ENCODE measurements at places on chromosomes 12 and 14.

DNA sequence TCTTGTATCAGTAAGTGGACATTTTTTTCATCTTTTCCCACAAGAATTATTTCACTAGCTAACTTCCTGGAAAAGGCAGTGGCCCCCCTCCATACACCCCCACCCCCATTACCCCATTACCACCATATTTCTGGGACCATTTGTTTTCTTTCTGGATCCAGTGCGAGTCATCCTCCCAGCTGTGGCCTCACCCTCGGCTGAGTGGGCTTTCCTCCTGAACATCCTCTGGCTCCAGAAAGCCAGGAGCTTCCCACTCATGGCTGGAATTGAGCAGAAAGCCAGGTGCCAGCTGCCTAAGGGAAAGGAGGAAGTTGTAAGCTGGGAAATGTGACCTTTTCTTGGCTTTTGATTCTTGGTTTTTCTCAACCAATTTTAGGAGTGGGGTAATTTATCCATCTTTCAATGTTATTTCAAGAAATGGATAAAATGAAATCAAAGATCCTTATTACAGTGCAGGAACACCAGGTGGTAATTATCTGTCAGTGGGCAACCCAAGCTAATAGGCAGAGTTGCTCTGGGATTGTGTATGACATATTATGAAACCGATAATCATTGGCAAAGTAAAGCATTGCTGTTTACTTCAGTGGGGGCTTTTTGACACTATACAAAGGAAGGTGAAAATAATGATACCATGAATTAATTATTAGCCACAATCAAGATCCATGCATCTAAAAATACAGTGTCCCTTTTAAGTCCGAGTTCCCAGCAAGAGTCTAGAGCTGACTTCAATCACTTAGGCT is 124.6 kb downstream of the KICS2 start:
- no peak for DNase-seq

GRCh38 chr14:85702191-85702590 is 172.2 kb downstream of the FLRT2 start:
- no peak for DNase-seq

DNA sequence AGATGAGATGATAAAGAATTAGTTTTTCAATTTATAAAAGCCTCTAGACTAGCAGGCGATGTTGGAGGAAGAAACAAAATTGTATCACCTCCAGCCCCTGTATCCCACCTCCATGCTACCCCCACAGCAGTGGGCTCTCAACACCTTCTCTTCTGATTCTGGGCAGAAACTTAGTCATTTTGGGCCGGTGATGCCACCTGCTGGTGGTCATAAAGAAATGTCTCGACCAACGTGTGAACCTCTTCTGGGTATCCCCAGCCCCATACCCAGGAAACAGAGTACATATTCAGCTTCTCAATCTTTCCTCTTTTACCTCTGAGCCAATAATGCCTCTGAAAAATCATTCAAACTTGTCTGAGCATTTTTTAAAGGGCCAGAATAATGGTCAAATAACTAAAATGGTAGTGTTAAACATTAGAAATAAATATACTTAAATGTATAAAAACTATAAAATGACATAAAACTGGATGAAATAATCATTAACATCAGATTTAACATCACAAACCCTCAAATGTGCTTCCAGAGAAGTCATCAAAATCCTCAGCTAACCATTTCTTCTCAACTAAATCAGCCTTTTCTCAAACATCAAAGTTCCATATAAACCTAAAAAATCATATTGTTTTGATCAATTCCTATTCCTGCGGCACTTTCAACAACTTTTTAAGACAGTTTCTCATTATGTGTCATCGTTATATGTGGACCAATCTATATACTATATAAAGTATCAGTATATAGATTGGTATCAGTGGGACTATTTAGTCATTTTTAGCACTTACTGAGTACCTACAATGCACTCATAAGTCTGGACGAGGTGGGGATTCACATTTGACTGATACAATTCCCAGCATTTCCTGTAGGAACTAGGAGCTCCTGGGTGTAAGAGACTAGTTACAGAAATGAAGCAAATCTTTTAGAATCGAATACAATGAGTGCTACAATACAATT is 69.4 kb downstream of the ATXN2 start:
- DNase-seq, result peak; percentile 24

- peak; percentile 75 for DNase-seq
These were observed 90.1 kb upstream of the FLRT2 start for GRCh38 chr14:85439696-85440328.

DNA sequence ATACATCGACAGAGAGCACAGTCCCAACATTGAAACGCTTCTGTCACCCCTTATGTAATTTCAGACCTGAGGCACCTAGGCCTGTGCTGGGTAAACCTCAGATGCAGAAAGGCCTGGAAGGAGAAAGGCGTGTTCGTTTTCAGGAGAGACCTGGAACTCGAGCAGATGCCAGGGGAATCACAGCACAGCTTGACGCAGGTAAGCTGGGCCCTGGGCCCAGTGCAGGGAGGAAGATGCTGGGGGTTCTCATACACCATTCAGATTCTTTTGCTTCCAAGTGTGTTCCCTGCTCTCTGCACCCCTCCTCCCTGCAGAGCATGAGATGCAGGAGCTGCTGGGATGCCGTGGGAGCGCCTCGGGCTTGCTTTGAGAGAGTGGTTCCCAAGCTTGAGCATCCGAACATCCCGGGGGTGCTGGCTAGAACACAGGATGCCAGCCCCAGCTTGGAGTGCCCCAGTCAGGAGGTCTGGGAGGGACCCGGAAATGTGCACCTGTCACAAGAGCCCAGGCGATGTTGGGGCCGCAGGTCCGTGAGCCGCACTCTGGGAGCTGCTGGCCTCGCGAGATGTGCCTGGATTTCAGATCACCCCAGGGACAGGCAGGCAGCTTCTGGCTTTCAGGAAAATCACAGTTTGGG is 35.9 kb downstream of the FZD10 start:
- DNase-seq, result no peak

- DNase-seq, result no peak
These were observed 105.7 kb upstream of the C14orf180 start for GRCh38 chr14:104473649-104474494.

GRCh38 chr12:32811686-32812392 is 56.1 kb upstream of the YARS2 start:
- DNase-seq, result no peak

DNA sequence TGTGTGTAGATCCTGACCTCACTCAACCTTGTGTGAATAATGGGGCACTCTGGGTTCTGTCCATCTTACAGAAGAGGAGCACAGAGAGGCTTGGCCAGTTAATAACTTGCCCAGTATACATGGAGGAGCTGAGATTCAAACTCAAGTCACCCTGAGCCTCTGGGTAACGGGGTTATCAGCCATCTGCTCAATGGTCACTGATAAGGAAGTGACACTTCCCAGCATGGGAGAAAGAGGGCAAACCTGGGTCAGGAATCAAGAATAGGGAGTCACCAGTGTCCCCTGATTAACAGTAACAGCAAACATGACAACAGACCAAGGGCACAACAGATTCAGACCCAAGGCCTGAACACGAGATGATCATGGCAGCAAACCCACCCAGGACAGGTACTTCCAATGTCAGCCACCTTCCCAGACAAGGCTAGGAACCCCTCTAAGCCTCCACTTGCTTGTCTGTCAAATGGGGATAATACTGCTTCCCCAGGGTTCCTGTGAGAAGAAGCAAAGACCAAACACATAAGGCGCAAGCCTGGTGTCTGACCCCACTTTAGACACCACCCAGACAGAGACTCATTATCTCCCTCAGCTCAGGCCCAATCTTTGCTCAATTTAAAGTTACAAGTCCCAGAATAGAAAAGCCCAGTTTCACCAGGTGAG is 3.6 kb downstream of the CCDC85C start:
- DNase-seq, result no peak

DNA sequence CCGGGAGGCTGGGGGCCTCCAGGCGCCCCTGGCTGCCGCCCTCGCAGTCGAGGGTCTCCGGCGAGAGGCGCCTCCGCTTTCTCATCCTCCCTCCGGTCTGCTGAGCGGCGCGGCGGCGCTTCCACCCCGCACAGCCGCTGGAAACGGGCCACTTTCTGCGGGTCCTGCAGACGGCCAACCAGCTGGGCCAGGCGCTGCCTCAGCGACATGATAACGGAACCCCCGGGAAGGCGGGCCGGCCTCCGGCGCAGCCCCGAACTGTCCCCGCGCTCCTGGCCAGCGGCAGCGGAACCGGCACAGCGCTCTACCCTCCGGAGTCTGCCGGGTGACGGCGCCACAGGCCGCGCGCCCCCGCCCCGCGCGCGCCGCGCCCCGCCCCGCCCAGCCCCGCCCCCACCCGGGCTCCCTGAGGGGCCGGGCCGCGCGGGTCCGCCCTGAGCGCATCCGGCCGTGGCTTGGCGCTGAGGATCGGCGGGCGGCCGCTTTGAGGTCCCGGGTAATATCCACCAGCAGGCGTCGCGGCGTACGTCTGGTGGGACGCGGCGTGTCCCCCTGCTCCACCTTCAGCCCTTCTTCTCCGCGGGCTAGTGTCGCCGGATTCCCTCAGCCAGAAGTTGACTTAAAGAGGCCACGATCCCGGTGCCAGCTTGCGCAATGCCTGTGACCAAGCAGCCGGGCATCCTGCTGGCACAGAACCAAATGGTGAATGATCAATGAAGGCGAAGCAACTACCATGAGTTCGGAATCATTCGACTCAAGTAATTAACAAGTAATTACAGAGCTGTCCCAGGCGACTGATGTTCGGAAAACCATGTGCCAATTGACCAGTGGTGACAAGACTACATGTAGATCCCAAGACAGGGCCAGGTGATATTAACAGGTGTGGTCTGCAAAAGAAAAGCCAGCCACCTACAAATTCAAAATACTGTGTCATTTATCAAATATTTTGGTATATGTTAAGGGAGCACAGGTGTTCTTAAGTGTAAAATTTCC is at the start of gene SGPP1:
SGPP1 (minus strand) TSS at position 330 of the 993 bp plus-strand sequence; CDS start at position 209, 121 bp downstream.
- peak; percentile 68 for DNase-seq

DNA sequence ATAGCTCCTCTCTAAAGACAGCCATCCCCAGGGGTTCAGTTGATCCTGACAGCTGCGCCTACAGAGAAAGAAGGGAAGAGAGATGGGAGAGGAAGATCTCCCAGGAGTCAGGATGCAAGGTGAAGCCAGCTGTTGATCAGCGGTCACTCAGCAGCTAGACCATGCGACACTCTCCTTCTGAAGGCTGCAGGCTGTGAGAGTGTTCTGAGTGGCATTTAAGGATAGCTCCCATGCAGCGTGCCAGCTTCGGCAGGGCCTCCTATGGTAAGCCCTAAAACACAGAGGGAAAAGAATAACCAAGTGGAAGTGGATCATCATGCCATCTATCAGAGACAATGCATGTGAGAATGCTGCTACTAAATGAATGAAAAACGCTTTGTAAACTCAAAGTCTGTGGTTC is 197.9 kb upstream of the NUDT4 start:
- no peak for DNase-seq

GRCh38 chr12:52857500-52857899 is 8.7 kb upstream of the KRT78 start:
- DNase-seq, result peak; percentile 41

DNA sequence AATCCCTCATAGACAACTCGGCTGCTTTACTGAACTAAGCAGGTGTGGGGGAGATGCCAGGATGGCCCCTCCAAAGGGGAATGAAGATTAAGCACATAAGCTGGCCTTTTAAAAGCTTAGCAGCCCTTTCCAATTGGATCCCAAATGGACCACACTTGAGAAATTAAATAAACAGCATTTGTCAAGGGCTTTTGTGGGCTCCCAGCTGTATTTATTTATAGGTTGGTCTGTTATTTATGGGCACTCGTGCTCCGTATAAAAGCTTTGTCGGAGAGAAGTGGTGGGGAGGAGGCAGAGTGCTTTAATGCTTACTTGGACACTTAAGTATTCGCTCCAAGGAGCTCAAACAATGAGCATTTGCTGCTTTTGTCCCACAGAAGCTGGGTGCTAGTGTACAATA is 580.2 kb downstream of the MED13L start:
- no peak for DNase-seq

DNA sequence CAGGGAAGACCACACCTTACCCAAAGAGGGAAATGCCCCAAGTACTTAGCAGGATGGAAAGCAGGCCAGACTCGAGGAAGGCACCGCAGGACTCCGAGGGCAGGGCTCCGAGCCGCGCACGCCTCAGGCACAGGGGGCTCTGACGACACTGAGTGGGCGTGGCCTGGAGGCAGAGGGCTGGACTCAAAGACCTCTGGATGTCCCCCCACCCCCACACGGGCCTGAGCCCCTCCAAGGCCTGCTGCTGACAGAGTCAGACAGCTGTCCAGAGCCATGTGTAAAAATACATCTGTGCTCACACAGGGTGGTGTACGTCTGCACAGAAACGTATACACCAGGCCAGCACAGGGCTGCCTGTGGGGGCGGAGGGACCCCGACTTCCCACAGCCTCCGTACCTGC is 1.4 kb downstream of the AKT1 start:
- peak; percentile 63 for DNase-seq

DNA sequence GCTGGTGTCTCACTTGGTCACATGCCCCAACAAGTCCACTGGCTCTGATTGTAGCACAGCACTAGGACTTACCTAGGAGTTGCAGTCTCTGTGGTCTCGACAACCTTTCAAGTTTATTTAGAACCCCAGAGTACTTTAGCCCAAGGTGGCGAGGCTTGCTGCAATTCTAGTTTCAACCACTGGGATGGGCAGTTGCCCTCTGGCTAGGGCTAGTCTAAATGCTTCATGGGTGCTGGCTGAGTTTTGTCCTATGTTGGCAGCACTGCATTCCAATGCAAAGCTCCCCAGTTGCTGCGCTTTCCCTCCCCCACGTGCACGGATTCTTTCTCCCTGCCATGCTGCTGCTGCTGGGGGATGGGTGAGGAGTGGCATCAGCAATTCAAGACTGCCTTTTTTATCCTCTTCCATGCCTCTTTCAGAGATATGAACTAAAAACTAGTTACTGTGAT is 207.9 kb downstream of the SYNE2 start:
- peak; percentile 96 for DNase-seq

- DNase-seq, result no peak
These were observed 113.6 kb upstream of the RAP1B start for GRCh38 chr12:68497107-68497506.

GRCh38 chr12:88638966-88639760 is 58.9 kb upstream of the KITLG start:
- no peak for DNase-seq

GRCh38 chr12:109775172-109775881 is 57.9 kb downstream of the TRPV4 start:
- peak; percentile 52 for DNase-seq

- no peak for DNase-seq
These were observed 362.2 kb downstream of the CCDC91 start for GRCh38 chr12:28552251-28552970.

GRCh38 chr14:96790706-96791105 is 6.5 kb upstream of the VRK1 start:
- no peak for DNase-seq

- DNase-seq, result no peak
These were observed 20.9 kb upstream of the DHRS4 start for GRCh38 chr14:23932639-23933038.

GRCh38 chr12:119134284-119135072 is 44.3 kb upstream of the HSPB8 start:
- DNase-seq, result no peak

All from mammary epithelial cell (primary cell).